ENCODE measurements at places on chromosomes 1 and 21. TPM values are rescaled to one million over a fixed set of nuclear protein-coding genes. Genes with fewer than 3 reads are reported as not detected.

- DNase-seq, result no peak
- H3K27me3 ChIP-seq, result peaks cover 44% of the 10 kb centered on the region
- H3K36me3 ChIP-seq, result no peaks in the 10 kb centered on the region
- no peak overlapping the region for H3K4me3 ChIP-seq
- H3K27ac ChIP-seq, result no peak overlapping the region
Observed at GRCh38 chr1:247557926-247558674, 9.2 kb downstream of the GCSAML start.

DNA sequence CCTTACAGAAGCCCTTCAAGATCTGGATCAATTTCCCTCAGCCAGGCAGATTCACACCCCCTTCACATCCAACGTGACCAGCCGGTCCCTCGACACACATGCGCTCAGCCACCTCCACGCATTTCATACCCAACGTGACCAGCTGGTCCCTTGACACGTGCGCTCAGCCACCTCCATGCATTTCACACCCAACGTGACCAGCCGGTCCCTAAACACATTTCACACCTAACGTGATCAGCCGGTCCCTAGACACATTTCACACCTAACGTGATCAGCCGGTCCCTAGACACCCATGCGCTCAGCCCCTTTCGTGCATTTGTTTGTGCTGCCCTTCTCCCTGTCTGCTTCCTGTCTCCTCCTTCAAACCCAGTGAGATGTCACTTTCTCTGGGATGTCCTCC, 8.8 kb upstream of the PAFAH2 start:
- no peak for DNase-seq
- H3K36me3 ChIP-seq, result no peaks in the 10 kb centered on the region
- no peaks in the 10 kb centered on the region for H3K27me3 ChIP-seq
- no peak overlapping the region for H3K27ac ChIP-seq
- H3K4me1 ChIP-seq, result no peaks in the 10 kb centered on the region
- no peak overlapping the region for H3K4me3 ChIP-seq

- H3K27ac ChIP-seq, result no peak overlapping the region
- no peak overlapping the region for H3K4me3 ChIP-seq
- H3K36me3 ChIP-seq, result no peaks in the 10 kb centered on the region
- DNase-seq, result no peak
- H3K4me1 ChIP-seq, result peaks cover 3% of the 10 kb centered on the region
- no peaks in the 10 kb centered on the region for H3K27me3 ChIP-seq
Observed at GRCh38 chr1:25472471-25472870, 41.8 kb downstream of the MACO1 start.

- no peak for DNase-seq
- H3K36me3 ChIP-seq, result no peaks in the 10 kb centered on the region
- no peaks in the 10 kb centered on the region for H3K27me3 ChIP-seq
- no peak overlapping the region for H3K4me3 ChIP-seq
- H3K27ac ChIP-seq, result no peak overlapping the region
- no peaks in the 10 kb centered on the region for H3K4me1 ChIP-seq
Observed at GRCh38 chr21:25127007-25127406, 480.3 kb downstream of the MRPL39 start.

DNA sequence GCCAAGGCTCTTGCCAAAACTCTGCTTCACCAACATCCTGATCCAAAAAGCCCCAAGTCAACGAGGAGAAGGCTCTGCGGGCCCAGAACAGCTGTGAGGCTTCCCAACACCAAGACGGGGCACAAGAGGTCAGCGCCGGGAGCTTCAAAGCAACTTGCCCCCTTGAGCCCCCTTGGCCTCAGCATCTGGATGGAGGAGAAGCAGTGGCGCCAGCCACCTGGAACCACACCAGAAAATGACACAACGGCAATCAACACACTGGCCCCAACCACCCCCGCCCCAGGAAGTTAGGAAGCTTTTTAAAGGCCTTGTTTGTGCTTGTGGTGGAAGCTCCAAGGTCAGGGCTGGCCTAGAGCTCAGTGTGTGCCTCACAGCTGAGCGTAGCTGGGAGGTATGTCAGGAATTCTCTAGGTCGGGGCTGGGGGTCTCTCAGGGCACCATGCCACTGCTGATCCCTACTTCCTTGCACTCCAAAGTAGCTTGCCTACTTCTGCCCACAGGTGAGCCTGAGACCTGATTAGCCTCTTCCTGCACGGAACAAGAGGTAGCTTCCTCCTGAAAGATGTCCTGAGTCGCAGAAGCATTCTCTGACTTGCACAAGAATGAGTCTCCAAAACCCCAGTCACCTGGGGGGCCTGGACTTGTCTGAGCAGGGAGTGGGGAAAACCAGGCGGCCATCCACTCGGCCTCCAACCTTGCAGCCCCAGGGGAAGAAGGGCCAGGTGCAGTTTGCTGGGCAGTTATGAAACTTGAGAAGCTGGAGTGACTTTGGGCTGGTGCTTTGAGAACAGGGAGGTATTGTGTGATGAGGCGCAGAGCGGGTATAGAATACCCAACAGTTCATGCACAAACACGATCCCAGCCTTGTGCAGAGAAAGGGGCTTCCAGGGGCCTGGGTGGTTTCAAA, 9.7 kb upstream of the SRP9 start:
- H3K27ac ChIP-seq, result peak overlapping the region; percentile 1
- no peak overlapping the region for H3K4me3 ChIP-seq
- no peaks in the 10 kb centered on the region for H3K27me3 ChIP-seq
- no peaks in the 10 kb centered on the region for H3K36me3 ChIP-seq
- no peak for DNase-seq
- H3K4me1 ChIP-seq, result peaks cover 34% of the 10 kb centered on the region

The FAM229A gene
- 4.7 TPM for total RNA-seq

The DARS2 gene
- 43.4 TPM for total RNA-seq

The CD5L gene
- not detected for total RNA-seq

DNA sequence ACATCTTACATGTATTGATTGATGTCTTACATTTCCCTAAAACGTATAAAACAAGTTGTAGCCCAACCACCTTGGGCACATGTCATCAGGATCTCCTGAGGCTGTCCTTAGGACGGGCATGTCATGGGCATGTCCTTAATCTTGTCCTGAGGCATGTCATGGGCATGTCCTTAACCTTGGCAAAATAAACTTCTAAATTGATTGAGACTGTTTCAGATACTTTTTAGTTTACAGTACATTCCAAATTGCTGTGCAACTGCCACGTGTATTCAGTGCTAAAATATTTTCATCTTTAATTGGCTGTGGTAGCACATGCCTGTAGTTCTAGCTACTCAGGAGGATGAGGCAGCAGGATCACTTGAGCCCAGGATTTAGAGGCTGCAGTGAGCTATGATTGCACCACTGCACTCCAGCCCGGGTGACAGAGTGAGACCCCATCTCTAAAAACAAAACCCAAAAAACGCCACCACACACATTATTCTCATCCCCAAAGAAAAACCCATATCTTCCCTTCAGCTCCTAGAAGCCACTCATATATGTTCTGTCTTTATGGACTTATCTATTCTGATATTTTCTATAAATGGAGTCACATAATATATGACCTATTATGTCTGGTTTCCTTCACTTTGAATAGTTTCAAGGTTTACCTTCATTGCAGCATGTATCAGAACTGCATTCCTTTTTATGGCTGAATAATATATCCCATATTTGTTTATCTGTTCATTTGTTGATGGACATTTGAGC, 96.0 kb upstream of the BTG3 start:
- H3K36me3 ChIP-seq, result no peaks in the 10 kb centered on the region
- H3K4me3 ChIP-seq, result no peak overlapping the region
- H3K27me3 ChIP-seq, result no peaks in the 10 kb centered on the region
- no peaks in the 10 kb centered on the region for H3K4me1 ChIP-seq
- DNase-seq, result no peak
- H3K27ac ChIP-seq, result no peak overlapping the region

DNA sequence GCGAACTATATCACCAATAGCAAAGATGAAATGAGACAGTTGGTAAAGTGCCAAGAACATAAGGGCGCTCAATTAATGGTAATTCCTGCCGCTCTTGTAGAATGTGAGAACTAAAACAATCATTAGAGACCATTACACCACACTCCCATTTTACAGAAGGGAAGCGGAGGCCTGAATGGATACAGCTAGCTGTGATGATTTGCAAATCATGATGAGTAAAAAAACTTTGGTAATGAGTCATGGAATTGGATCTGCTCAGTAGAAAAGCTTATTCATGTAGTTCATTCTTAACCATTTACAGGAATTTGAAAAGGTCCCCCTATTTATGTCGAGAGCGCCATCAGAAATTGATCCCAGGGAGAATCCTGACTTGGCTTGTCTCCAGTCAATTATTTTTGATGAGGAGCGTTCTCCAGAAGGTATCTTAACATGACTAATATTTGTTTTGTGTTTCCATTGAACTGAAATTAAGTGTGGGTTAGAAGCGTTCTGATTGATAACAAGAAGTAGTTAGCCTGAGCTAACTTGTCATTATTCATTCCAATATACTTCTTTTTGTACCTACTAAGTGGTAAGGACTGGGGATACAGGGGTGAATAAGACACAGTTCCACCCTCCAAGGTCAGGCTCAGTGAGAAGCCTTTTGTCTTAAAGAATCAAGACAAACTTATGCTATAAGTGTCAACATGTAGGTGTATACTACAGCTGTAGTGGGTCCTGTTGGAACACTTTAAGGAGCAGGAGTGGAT, 812 bp downstream of the TTC4 start:
- peak overlapping the region; percentile 65 for H3K27ac ChIP-seq
- peaks cover 7% of the 10 kb centered on the region for H3K4me1 ChIP-seq
- H3K27me3 ChIP-seq, result no peaks in the 10 kb centered on the region
- no peak for DNase-seq
- H3K36me3 ChIP-seq, result peaks cover 22% of the 10 kb centered on the region

Measured in A673 (cell line).